Stimulated activated CD4-positive, alpha-beta T cell treated with anti-CD3 and anti-CD28 coated beads, Interleukin-1b, Interleukin-23, amount 100 ng/mL, for 1 hour (primary cell): ENCODE measurements at places on chromosomes 1 and 21.

GRCh38 chr1:114457675-114458236 is 53.2 kb downstream of the TRIM33 start:
- no peak for DNase-seq

- no peak for DNase-seq
Observed at GRCh38 chr1:111218701-111219556, 8.6 kb upstream of the CHI3L2 start.

DNA sequence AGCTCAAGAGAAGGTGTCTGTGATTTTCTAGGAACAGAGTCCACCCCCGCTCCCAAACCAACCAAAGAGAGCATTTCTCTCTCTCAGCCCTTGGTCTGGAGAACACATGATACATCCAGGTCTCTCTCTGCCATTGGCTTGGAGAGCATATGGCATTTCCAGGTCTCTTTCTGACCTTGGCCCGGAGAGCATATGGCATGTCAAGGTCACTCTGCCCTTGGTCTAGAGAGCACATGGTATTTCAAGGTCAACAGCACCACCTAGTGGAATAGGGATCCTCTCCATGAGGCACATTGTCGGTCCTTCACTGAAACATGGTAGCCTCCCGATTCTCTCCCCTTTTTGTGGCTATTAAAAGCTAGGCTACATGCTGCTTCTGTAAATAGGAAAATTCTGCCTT is 437.7 kb upstream of the OLFM3 start:
- no peak for DNase-seq

- no peak for DNase-seq
Observed at GRCh38 chr1:33004613-33005012, 32.1 kb downstream of the AK2 start.

DNA sequence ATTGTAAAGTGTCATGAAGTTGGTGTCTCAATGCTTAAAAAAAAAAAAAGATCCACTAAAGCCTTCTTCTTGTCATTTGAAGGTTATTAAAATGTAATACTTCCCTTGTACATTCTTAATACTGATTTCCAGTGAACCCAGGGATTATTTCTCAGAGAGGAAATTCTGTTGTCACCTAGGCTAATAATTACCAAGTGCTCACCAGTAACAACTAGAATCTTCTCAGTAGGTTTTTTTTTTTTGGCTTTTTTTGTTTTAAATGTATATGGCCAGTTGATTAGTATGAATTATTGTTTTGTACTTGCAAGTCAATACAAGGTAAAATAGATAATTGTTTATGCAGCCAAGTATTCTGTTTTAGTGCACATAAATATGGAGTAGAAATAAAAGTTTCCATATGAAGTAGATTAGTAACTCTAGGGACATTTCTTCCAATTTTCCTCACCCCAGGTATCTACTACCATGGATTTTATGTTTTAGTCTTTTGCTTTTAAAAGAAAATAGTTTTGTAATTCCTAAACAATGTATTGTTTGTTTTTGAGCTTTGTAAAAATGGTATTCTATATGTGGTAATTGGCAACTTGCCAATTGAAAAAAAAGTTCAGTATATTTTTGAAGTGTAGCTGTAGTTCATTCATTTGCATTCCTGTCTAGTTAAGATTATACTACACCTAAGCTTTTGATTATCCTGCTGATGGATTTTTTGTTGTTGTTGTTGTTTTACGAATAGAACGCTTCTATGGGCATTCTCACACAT is 21.9 kb downstream of the LAMC1 start:
- no peak for DNase-seq
